ENCODE measurements at places on chromosomes 7 and 10.

GRCh38 chr7:50552921-50553320, 12.3 kb downstream of the DDC start:
- DNase-seq: peak; percentile 24

DNA sequence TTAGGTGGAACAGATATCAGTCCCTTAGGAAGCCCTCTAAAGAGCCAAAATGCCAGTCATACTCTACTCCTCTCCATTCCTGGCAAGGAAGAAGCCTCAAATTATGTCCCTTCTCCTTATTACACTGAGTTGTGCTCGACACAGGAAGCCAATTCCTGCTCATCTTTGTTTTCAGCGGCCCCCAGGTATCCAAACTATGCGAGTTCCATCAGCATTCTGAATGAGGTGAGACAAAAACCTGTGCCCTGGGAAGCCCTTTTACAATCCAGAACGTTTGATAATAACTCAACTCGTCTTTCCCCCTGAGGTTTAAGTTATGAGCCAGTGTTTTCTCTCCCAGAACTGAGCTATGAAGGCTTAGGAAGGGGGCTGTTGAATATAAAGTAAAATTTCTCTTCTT, 580.5 kb downstream of the NXPH1 start:
- DNase-seq: no peak

- no peak for DNase-seq
Observed at GRCh38 chr7:111975346-111975745, 230.9 kb downstream of the DOCK4 start.

DNA sequence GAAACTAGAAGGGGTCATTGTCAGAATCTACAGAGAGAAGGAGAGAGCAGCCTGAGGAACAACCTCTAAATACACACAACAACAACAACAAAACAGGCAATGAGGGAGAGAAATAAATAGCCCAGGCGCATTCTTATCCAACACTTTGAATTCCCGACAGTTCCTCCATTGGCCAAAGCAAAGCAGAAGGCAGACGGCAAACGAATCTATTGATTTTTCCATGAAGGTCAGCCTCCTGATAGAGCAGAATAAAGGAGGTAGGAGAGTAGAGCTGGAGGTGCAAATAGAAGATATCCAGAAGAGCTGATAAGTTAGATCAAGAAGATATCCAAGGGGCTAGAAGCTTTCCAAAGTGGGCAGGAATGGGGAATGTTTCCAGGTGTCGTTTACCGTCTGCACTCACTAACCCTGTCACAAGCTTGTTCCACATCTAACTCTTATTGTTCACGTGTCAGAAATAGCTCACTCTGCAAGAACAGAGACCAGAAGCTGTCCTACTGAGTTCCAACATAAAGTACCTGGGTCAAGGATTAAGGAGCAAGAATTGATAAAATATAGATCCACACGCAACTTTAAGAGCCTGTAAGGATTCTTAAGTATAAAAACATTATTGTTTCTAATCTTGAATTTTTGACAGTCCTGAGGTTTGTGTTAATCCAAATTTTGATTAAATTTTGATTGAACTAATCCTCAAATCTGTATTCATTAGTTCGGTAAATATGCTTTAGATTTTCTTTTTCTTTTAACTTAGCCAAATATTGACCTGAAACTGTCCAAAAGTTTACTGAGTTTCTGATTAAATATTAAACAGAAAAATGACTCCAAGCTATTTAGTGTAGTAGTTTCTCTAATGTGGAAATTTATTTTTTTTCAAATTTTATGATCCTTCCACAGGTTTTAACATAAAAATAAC, 45.7 kb downstream of the PTN start:
- DNase-seq: no peak

DNA sequence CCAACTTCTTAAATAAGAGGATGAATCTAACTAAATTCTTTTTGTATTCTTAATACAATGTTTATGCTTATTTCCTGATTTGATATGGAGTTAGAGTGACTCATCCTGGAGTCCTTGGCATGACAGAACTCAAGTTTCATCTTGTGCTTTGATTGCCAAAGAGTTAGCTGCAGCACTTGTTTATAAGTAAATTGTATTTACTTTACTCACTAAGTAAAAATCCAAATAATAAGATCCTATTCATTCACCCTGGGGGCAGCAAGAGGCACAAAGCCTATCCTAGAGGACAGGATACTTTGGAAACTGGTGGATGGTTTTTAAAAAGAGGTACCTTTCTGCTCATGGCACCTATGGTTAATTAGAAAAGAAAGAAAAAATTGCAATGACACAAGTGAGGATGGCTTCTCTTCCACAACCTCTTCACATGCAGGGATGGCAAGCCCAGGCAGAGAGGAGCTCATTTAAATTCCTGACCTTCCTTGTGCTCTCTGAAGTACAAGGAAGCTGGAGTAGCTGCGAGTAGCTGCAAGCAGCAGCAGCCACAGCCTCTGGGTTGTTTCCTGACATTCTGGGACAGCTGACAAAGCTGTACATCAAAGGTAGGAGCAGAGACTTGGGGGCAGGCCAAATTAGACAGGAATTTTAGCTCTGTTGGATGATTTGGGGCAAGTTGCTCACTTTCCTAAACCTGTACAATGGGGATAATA, 28.5 kb upstream of the CROT start:
- peak; percentile 64 for DNase-seq

- DNase-seq: no peak
Observed at GRCh38 chr10:95742485-95742884, 13.5 kb upstream of the ENTPD1 start.

DNA sequence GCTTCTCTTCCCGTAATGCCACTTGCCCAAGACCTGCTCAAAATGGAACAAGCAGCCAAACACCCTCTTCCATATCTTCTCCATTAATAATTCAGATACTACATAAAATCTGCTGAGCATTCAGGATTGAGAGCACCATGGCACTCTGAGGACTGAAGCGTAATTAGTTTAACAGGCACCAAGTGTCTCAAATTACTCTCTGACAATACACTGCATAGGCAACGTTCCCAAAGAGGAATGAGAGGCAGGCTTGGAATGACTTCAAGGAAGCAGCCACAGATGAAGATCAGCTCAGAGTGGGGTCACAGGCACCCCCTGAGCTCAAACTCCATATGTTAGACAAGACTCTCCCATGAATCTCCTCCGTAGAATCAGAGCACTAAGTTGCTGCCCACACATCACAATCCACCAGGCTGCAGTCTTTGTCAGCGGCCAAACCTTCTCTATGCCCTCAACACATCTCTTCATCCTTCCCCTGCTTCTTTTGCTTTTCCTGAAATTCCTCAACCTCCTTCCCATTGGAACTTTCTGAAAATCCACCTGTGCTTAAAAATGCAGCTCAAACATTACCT, 4.7 kb upstream of the ABLIM1 start:
- DNase-seq: no peak

- DNase-seq: no peak
Observed at GRCh38 chr7:41837916-41838315, 135.0 kb upstream of the INHBA start.

GRCh38 chr7:139918480-139918879, 89.4 kb downstream of the TBXAS1 start:
- DNase-seq: no peak

GRCh38 chr10:90977855-90978486, 57.1 kb upstream of the ANKRD1 start:
- no peak for DNase-seq

DNA sequence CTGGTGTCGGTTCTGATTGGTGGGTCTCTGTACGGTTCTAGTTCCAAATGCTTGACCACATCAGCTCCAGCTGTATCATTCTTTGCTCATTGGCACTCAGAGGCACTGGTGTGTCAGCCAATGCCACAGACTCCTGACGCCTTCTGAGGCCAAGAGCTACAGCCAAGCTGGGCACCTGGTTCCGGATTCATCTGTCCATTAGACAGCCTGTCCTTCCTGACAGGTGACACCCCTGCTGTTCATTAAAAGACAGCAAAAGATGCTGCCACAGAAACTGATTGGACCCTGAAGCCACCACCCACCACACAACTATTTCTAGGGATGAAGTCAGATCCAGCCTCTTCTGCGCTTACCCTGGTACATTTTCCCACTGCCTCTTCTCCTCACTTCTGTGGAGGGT, 35.6 kb downstream of the COL13A1 start:
- DNase-seq: no peak

GRCh38 chr7:77649716-77650349, 46.4 kb upstream of the RSBN1L start:
- peak; percentile 70 for DNase-seq

- DNase-seq: no peak
Observed at GRCh38 chr7:100396421-100396982, 23.2 kb downstream of the PILRA start.

- no peak for DNase-seq
Observed at GRCh38 chr10:11429439-11430052, 181.9 kb downstream of the USP6NL start.

- no peak for DNase-seq
Observed at GRCh38 chr7:22361320-22361719, 4.4 kb upstream of the RAPGEF5 start.

DNA sequence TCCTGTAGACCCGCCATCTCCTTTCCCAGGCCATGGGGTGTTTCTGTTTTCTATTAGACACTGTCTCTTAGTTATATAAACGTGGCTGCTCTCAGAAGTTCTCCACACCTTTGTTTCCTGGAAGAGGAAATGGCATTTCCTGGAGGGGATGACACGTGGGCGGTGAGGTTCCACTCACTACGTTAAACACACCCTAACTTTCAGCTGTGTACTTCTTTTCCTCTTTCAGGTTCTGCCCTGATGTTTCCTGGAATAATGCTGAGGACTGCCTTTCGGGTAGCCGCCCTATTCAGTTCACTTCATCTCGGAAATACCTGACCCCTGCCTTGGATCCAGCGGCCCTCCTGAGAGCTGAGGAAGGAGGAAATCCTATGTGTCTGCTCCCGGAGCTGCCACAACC, 3.4 kb upstream of the PRKCQ start:
- no peak for DNase-seq

GRCh38 chr10:14299556-14299955, 31.2 kb downstream of the FRMD4A start:
- DNase-seq: no peak

- DNase-seq: peak; percentile 66
Observed at GRCh38 chr10:76497666-76498065, 1066.2 kb downstream of the LRMDA start.

DNA sequence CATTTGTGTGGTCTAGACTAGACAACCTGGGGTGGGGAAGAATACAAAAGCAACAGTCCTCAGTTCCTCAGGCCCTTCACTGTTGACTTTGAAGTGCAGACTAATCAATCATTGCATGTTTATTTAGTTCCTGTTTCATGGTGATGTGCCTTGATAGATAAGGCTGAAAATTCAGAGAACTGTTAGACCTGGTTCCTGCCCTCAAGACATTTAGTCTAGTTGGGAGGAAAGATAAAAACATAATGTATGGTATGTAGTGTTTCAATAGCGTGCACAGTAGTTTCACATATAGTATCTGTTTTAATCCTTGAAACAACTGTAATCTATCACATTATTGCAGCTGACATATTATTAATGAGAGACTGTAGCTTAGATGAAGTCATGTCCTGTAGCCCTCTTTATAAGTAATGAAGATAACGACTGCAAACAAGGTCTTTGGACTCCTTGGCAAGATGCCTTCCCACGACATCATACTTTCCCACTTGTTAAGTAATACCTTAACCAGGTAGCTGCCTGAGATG, 124.0 kb downstream of the CELF2 start:
- no peak for DNase-seq

DNA sequence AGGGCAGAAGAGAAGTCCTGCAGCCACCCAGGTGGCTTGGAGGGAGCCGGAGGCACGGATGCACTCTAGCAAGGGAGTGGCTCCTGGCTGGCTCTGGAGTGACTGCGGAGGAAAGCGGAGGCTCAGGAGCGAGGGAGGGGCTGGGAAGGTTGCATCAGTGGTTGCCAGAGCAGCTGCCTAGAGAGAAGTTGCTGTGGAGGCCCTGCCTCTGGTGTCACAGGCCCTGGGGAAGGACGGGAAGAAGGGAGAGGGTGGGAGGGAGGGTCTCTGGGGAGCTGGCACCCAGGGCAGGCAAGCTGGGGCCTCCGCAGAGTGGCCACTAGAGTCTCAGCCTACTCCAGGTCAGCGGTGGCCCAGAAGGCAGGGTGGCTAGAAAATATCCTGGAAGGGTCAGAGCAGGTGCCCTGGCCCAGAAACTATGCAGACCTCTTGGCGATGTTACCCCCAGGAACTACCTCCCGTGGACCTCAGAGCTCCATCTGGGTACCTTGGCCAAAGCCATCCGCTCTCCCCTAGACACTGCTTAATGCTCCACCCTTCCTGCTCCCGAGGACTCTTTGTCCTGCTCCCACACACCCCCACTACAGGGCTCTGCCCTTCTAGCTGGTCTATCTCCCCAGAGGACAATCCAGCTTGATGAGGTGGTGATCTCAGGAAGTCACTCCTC, 164.3 kb downstream of the NRF1 start:
- DNase-seq: no peak

- DNase-seq: peak; percentile 25
Observed at GRCh38 chr7:135188298-135188984, 17.9 kb upstream of the CYREN start.

DNA sequence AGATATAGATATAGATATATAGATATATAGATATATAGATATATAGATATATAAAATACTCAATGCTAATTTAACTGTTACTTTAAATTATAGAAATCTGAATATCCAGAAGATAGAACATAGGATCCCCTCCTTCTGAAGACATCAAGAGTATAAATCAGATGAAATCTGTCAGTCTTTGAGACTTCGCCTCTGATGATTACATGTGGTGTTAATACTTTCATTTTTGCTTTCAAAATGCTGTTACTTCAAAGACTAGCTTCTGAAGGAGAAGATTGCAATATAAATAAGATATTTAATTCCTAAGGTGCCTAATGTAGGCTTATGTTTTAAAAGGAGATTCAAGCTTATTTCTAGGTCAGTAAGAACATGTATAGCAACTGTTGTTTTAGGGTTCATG, 180.4 kb downstream of the TSPAN12 start:
- no peak for DNase-seq

DNA sequence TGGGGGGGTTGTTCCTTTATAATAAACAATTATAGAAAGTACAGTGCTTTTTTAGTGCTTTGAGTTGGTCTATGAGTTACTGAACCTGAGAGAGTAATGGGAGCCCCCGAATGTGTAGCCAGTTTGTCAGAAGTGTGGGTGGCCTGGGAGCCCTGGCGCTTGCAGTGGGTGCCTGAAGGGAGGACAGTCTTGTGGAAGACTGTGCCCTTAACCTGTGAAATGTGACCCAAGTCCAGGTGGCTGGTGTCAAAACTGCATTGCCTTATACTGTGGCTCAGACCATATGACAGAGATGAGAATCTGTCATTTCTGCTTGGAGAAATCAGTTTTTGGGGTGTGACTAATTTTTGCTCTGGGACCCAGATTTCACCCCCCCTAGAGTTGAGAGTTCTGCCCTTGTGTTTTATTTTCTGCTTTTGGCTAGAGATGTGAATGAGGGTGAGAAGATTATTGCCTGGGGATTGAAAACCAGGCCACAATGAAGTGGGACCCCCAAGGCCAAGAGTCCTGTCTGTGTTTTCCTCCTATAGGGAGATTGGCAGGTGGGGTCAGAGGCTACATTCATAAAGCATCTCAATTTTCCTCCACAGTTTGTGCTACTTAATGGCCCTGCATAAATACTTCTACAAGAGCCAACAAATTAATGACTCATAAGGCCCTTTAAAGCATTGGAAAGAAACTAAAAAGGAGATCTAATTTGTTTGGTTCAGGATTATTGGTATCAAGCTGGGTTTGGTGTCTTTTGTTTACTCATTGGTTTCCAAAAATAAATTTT, 24.1 kb upstream of the CARD11 start:
- DNase-seq: no peak

Measured in fibroblast of skin of right biceps (primary cell).